Fibroblast of the aortic adventitia (primary cell): ENCODE measurements at places on chromosomes 4 and X.
A peak's percentile ranks its signal among the peaks of the same experiment; 100 is the strongest.

- DNase-seq, result no peak
Measured at GRCh38 chr4:12421364-12421763, 992.7 kb upstream of the HS3ST1 start.

DNA sequence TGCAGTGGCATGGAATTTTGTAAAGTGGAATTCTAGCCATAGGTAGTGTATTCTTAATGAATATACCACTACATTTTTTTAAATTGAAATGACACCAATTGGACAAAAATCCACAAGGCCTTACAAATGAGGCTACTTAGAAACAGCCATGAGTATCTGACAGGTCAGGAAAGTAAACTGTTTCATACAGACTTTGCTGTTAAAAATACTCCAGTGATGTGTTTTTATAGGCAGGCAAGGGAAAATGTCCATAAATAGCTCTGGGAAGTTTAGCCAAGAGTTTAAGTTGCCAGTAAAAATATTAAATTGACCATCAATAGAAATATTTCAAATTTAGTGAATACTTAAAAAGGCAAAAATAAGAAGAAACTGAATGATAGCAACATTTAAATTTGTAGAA, 41.8 kb upstream of the PDLIM5 start:
- DNase-seq, result peak; percentile 63

GRCh38 chrX:140425712-140426395, 79.0 kb downstream of the SOX3 start:
- no peak for DNase-seq

DNA sequence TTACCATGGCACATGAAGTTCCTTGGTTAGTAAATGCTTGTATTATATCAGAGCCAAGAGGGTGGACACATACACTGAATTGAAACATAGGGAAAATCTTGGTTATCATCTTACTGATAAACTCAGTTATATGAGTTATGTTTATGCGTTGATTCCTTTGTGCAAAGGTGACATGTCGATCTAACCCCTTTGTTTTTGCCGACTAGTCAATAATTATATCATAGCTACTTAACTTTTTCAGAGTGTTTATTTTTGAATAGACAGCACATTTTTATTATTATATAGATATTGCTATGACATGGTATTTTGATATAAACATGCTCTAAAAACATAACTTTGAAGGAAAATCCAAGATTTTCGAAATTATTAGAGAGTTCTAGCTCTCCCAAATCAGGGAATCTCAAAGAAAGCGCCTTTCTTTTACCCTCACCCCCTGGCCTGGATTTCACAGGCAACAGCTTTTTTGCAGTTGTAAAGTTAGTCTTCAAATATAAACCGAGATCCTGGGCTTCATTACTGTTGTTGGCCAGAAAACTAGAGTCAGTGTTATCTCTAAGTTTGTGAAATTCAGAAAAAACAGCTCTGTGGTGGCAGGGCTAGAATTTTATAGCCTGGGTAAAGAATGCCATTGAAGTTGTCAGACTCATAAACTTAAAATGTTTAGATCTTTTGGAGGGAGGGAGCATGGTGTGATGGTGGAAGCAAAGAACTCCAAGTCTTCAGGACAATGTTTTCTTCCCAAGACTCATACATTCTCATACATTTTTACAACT, 45.8 kb upstream of the PITX2 start:
- no peak for DNase-seq

DNA sequence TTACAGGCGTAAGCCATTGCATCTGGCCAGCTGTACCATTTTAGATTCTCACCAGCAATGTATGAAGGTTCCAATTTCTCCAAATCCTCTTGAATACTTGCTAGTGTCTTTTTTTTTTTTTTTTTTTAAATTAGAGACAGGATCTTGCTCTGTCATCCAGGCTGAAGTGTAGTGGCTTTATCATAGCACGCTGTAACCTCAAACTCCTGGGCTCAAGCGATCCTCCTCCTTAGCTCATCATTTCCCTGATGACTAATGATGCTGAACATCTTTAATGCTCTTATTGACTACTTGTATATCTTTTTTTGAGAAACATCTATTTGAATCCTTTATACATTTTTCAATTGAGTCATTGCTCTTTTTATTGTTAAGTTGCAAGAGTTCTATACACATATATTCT, 40.3 kb downstream of the HDAC8 start:
- DNase-seq, result no peak

DNA sequence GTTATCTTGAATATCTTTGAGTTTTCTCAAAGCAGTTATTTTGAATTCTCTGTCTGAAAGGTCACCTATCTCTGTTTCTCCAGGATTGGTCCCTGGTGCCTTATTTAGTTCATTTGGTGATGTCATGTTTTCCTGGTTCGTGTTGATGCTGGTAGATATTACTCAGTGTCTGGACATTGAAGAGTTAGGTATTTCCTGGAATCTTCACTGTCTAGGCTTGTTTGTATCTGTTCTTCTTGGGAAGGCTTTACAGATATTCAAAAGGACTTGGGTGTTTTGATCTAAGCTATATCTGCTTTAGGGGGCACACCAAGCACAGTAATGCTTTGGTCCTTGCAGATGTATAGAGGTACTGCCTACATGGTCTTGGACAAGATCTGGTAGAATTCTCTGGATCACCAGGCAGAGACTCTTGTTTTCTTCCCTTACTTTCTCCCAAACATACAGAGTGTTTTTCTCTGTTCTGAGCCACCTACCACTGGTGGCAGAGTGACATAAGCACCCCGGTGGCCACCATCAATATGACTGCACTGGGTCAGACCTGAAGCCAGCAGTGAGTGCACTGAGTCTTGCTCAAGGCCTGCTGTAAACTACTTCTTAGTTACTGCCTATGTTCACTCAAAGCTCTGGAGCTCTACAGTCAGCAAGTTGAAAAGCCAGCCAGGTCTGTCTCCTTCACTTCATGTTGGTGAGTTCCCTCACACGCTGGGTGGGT, 193.5 kb upstream of the AMOT start:
- no peak for DNase-seq

DNA sequence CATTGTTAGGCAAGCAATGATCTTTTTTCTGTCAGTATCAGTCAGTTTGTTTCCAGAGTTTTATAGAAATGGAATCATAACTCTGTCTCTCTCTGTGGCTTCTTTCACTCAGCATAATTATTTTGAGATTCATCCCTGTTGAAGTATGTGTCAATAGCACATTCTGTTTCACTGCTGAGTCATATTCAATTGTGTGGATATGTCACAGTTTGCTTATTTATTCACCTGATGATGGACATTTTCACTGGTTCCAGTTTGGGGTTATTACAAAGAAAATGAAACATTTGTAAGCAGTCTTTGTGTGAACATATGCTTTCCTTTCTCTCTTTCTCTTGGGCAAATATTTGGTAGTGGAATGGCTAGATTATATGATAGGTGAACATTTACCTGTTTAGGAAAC, 10.2 kb upstream of the ZNF718 start:
- DNase-seq, result no peak

DNA sequence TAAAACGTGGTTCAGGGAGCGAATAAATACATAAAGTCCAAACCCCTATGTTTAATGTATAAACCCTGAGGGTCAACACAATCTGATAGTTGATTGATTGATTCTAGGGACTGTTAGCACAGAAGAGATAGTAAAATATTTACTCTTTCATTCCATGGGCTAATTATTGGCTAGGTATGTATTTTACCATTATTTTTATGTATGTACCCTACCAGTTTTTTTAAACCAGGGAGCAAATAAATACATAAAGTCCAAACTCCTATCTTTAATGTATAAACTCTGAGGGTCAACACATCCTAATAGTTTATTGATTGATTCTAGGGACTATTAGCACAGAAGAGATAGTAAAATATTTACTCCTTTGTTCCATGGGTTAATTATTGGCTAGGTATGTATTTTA, 40.0 kb downstream of the ZFX start:
- no peak for DNase-seq

DNA sequence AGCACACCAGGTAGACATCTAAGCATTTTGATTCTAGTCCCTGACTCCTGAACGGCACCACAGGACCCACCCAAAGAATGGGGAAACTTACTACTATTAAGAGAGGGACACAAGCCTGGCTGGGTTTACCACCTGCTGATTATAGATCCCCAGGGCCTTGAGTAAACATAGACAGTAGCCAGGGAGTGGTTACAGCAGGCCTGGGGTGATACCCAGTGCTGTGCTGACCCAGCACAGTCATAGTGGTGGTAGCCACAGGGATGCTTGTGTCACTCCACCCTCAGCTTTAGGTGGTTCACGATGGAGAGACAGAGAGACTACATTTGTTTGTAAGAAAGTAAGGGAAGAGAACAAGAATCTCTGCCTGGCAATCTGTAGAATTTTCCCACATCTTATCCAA, 11.7 kb downstream of the CYSLTR1 start:
- no peak for DNase-seq

- DNase-seq, result no peak
Measured at GRCh38 chr4:148071009-148071408, 339.1 kb downstream of the ARHGAP10 start.

DNA sequence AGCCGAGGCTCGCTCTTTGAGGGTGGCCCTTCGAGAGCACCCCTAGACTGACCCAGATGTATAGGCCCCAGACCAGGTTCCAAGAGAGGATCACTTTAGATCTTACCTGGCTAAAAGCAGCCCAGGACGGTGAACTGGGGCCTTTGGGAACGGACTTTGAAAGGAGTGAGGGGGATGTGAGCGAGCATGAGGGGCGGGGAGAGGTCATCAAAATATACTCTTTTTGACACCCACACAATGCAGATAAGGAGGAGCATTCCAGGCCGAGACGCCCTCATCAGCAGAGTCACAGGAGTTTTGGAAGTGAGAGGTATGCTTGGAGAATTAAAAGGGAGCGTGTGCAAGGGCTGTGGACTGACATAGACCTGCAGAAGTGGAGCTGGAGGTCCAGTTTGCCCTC, 528 bp downstream of the NSDHL start:
- no peak for DNase-seq

- DNase-seq, result no peak
Measured at GRCh38 chr4:101370663-101371210, 23.4 kb upstream of the PPP3CA start.

- DNase-seq, result peak; percentile 89
Measured at GRCh38 chr4:89469930-89470375, 162.4 kb upstream of the GPRIN3 start.

- DNase-seq, result no peak
Measured at GRCh38 chr4:140995058-140995457, 138.2 kb downstream of the RNF150 start.

- peak; percentile 82 for DNase-seq
Measured at GRCh38 chr4:41212616-41213203, 1.6 kb downstream of the APBB2 start.

DNA sequence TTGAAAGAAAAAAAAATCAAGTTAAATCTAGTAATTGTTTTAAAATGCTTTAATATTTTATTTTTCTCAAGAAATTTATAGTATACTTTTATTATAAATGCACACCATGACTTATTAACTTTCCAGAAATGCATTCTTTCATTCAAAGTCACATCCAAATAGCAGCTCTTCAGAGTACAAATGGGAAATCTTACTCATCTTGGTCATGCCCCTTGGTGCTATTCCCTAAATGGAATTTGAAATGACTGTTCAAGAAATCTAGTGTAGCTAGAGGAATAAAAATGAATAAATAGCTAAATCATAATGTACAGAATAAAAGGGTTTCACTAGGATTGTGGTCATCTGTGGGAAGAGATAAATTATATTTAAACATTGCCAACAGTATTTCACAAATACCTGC, 1139.7 kb downstream of the PCDH18 start:
- peak; percentile 35 for DNase-seq

- no peak for DNase-seq
Measured at GRCh38 chr4:106418444-106418843, 49.9 kb upstream of the GIMD1 start.

DNA sequence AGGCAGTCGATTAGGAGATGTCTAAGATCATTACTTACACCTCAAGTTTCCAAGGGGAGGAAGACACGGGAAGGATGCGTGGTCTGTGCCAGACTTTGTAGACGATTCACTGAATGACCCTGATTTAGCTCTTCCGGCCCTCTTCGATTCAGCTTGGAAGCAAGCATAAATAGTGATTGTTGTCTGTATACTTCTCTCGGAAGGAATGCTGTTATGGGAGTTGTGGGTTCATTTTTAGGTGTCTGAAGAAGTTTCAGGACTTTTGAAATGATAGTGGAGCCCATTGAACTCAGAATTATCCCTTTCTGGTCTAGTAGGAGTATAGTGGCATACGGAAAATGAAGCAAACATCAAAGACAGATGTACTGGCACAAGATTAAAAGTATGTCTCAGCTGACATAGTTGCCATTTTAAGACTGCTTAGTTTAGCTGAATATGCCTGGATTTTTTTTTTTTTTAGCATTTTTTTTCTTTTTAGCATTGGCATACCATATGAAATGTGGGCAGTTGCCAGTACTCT, 1.0 kb upstream of the ANKRD17 start:
- no peak for DNase-seq

DNA sequence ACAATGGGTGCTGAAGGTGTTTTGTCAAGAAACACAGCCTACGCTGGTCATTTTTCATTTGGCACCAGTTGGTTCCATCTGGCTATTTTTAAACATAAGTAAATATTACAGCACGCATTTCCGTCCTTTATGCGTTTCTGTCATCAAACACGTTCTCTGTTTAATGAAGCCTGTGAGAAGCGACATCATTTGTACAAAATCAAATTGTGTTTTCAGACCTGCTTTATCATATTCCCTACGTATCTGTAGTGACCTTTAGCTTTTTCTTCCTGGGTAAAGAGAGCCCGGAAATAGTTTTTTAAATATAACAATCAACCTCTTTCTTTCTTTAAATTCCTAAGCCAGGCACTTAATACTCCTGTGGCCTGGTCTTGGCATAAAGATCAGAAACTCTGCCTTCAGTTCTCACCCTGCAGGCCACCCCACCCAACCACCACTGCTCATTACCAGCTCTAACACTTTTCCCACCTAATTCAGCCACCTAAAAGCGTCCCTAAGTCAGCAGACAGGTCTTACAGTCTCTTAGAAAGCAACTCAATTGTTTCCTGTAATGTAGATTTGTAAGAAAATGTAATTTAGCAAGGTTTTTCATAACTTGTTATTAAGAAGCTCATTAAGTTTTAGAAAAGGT, 30.4 kb downstream of the ACSL1 start:
- no peak for DNase-seq

GRCh38 chr4:109826719-109827118, 1.1 kb upstream of the RRH start:
- DNase-seq, result peak; percentile 53

DNA sequence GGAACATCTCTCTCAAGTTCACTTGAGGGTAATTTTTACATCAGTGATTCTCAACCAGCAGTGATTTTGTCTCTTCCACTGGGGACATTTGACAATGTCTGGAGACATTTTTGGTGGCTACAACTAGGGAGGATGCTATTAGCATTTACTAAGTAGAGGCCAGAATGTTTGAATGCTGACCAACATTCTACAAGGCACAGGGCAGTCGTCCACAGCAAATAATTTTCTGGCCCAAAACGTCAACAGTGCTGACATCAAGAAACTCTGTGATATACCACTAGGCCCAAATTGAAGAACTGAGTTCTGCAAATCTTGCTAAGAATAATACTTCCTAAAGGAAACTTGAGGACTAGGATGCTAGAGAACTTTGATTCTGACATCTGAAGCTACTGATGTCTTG, 7.1 kb downstream of the KLKB1 start:
- no peak for DNase-seq

GRCh38 chr4:180587379-180587778, 1655.8 kb upstream of the TENM3 start:
- DNase-seq, result no peak
